ENCODE measurements at places on chromosomes 4 and X.

GRCh38 chr4:48912349-48912748, 5.8 kb upstream of the OCIAD2 start:
- no peak for DNase-seq

DNA sequence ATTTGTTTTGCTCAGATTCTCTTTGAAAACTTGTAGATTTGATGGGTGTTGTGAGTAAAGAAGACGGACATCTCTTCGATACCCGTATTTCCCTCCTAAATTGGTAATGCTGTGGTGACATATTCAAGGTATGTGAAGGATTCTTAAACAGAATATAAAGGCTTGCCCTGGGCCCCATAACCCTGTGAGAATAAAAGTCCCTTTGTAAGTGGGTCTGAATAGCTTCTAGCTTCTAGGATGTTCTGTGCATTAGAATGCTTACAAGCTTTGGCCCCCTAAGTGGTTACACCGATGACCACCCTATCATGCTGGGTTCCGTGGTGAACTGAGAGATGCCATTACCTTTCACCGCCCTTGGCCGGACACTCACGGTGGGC, 574 bp upstream of the MOB1B start:
- peak; percentile 6 for DNase-seq

DNA sequence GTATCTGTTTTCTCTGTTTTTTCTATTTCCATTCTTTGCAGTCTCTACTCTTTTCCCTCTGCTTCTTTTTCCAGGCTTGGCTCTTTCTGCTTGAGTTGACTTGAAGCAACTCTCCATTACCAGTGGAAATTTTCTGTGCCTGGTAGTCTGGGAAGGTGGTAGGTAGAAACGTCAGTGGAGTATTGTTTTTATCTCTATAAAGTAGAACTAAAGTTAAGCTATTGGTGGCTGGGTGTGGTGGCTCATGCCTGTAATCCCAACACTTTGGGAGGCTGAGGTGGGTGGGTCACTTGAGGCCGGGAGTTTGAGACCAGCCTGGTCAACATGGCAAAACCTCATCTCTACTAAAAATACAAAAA, 438.1 kb upstream of the AR start:
- no peak for DNase-seq

DNA sequence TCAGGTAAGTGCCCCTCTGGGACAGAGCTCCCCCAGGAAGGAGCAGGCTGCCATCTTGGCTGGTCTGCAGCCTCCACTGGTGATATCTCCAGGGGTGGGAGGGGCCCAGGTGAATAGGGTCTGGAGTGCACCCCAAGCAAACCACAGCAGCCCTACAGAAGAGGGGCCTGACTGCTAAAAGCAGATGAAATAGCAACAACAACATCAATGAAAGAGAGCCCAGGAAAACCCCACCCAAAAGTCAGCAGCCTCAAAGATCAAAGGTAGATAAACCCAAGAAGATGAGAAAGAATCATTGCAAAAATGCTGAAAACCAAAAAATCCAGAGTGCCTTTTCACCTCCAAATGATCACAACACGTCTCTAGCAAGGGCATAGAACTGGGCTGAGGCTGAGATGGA, 92.5 kb upstream of the PAGE3 start:
- DNase-seq, result no peak

DNA sequence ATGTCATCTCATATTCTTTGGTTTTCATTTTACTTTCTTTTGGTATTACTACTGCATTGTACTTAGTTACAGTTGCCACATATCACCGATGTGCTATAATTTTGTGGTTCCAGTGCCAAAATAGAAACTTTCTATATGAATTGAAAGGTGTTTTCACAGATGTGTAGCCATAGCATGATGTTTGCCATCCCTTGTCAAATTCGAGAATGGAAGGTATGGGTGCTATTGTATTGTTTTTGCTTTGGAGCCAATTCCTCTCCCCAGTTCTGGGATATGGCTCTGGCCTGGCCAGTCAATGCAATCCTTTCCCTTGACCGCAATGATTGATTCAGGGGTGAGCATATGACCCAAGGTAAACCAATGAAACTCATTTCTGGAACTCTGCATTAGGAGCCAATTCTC, 86.2 kb upstream of the RPS6KA3 start:
- DNase-seq, result no peak

GRCh38 chr4:161554372-161554990, 609.3 kb downstream of the FSTL5 start:
- no peak for DNase-seq

GRCh38 chr4:139560406-139561104, 4.5 kb upstream of the SETD7 start:
- no peak for DNase-seq

DNA sequence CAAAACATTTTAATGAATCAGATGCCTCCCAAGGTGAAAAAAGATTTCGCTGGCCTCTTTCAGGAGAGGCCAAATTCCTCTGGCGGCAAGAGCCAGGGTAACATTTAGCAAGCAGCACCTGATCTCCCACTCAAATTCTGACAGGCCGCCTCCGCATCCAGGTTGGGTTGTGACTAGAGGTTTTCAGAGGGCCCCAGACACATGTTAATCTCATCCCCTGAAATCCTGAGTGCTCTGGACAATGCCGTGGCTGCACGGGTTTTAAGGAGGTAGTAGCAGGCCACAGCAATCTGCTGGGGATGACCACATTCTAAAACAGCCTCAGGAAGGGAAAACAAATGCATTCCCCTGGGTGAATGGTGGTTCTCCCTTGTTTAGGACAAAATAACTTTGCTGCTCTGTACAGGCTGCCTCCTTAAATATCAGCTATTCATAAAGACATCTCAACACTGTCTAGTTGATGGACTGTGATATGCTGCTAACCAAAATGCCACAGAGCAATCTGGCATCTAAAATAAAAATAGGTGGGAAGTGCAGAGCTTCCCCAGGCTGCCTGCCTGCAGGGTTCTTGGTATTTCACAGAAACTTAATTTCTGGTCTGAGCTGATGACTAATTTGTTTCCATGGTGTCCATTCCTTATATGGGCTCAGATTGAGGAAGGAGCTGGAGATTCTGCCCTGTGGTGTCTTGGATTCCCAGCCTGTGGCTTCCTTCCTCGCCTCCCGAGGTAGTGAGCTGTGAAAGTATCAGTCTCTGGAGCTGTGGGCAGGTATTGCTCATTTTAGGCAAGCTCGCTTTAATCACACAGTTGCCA, 202.0 kb downstream of the DCLK2 start:
- peak; percentile 63 for DNase-seq

GRCh38 chrX:69045616-69046345, 119.5 kb downstream of the PJA1 start:
- DNase-seq, result no peak

- DNase-seq, result no peak
Measured at GRCh38 chr4:127145006-127145540, 487.7 kb upstream of the INTU start.

DNA sequence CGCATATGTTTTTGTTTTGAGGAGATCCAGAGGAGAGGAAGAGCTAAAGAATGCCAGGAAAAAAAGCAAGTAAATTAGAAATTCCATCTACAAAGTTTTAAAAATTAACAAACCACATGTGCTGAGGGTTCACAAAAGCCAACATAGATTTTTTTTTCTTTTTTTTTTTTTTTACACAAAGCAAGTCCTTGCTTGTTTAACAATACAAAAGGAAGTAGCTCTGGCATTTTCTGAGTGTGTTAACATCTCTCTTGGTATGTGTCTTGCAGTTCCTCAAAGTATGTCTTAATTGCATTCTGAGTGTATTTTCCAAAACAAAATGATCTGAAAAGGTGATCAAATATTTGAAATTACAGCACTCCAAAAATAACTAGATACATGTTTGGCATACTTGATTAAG, 1682.7 kb upstream of the AGA start:
- DNase-seq, result no peak

GRCh38 chrX:136896121-136896914, 15.8 kb upstream of the RBMX start:
- DNase-seq, result no peak

GRCh38 chrX:80879916-80880315, 70.2 kb upstream of the BRWD3 start:
- DNase-seq, result no peak

- no peak for DNase-seq
Measured at GRCh38 chr4:1819284-1819683, 26.2 kb downstream of the FGFR3 start.

DNA sequence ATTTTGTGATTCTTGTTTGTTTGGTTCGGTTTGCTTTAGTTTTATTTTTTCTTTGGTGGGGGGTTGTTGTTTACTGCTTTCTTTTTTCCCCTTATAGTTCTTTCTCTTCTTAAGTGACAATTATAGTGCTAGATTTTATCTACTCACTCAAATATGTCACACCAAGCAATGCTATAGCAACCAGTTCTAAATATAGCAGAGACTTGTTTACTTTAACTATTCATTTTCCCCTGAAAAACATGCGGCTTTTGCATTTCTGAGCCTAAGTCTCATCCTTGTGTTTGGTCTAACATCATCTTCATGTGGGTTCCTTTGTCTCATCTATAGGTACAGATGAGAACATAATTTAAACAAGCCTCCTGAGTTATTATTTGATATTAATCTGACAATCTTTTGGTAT, 676.6 kb downstream of the FAT4 start:
- DNase-seq, result no peak

DNA sequence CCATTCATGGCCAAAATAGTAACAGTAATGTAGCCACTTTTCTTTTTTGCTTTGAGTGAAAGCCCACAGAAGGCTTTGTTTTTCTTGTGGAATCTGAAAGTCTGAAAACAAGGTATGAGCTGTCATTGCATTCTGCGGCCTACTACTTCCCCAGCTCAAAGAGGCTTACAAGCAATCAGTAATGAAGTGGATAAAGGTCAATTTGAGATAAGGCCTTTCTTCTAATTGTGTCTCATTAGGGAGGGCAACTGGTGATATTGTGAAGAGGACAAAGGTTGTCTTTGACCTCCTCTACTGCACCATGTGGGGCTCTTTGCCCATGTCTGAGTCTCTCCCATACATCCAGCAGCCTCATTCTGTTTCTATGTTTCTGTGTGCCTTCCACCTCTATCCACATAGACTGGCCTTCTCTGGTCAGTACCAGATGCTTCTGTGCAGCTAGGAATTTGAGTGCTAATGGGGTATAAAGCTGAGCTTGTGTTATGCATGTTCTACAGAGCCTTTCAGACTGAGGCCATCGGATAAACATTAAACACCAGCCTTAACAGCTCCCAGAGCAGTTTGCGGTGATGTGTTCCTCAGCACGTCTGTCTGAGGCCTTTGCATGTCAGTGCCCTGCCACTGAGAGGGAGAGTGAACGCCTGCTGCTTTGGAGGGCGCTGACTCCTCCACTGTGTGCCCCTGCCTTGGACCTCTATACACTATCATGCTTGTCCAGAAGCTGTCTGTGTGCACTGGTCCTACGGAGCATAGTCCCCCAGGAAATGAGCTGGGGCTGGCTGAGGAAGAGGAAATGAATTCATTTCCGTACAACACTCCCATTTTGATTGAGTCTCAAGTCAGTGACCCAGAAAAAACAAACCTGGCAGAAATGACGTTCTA, 80.2 kb downstream of the SH2D1A start:
- DNase-seq, result no peak

- no peak for DNase-seq
Measured at GRCh38 chr4:136441629-136442282, 1090.5 kb downstream of the PCDH18 start.

DNA sequence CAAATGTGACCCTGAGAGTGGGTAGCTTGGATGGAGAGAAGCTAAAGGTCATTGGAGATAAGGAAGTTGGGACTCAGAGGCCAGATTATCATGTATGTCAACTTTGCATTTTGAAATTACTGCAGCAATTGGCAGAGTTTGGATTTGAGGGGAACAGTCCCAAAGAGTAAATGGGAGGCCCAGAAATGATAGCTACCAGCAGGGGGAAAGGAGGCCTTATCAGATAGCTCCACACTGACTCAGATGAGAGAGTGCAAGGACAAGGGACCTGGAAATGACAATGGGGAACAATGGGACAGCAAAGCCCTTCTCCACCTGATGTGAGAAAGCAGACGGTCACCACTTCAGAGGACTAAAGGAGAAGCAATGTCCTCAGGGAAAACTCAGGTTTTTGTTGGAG, 201.5 kb upstream of the JADE1 start:
- DNase-seq, result no peak

GRCh38 chrX:125439194-125439849, 119.7 kb downstream of the TEX13C start:
- no peak for DNase-seq

DNA sequence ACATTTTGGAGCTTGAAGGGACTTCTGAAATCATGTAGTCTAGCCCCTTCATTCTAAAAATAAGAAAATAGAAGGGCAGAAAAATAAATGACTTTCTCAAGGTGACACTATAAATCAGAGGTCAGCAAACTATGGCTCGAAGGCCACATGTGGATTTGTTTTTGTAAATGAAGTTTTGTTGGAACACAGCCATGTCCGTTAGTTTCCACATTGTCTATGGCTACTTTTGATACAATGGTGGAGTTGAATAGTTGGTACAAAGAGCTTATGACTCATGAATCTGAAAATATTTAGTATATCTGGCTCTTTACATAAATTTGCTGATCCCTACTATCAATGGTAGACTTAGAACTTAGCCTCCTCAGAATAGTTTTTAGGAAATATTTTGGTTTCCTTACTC, 302.4 kb upstream of the PRPS2 start:
- DNase-seq, result no peak

GRCh38 chr4:73308286-73308685, 49.7 kb upstream of the ANKRD17 start:
- DNase-seq, result peak; percentile 38

DNA sequence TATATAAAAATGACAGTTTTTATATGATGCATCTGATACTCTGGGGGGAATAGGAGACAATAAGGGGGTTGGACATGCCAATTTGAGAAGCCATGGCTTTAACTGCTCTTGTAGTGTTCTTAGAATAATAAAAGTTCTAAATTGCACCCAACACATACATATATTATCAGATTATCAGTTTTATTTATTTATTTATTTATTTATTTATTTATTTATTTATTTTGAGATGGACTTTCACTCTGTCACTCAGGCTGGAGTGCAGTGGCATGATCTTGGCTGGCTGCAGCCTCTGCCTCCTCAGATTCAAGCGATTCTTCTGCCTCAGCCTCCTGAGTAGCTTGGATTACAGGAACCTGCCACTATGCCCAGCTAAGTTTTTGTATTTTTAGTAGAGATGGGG, 356.8 kb downstream of the TLL1 start:
- no peak for DNase-seq

- no peak for DNase-seq
Measured at GRCh38 chr4:174332741-174333493, 49.2 kb downstream of the CEP44 start.

DNA sequence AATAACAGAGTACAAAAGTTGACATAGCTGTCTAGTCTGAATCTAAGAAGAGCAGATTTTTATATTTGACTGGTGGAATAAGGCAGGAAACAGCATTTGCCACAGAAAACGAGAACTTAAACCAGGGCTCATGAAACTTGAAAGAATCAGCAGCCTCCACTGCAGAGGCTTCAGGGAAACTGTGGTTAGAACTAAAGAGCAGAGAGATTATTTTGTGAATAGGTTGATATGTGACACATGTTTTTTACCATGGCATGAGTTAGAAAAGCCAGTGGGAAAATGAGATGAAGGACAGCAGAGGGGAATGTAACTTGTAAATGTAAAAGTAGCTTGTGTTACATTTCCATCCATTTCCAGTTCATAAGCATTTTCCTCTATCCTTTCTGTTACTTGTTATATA, 63.7 kb upstream of the CAMK2D start:
- DNase-seq, result peak; percentile 16

Measured in putamen (tissue), 1 donor.